ENCODE measurements at places on chromosomes 4 and X.
A peak's percentile ranks its signal among the peaks of the same experiment; 100 is the strongest.

DNA sequence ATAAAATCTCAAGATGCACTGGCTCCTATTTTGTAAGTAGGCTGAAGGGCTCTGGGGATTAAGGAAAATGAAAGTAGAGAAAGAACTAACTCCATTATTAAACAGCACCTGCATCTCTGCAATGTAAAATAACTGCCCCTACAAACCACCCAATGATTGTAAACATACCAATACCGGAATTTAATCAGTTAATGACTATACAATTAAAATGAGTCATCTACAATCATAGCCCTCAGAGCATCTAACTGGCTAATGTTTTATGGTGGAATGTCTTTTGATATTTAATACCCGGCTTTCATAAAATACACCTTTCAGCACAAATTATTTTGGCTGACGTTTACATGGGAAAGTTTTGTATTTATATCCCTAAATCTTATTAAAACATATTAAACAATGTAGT, 142.3 kb downstream of the PAPSS1 start:
- no peak for DNase-seq

- DNase-seq: no peak
These were observed 62.8 kb downstream of the PPP1R2C start for GRCh38 chrX:42714981-42715700.

- no peak for DNase-seq
These were observed 127.7 kb downstream of the RASL11B start for GRCh38 chr4:52989865-52990264.

- no peak for DNase-seq
These were observed 330.2 kb downstream of the HS3ST1 start for GRCh38 chr4:11098461-11098860.

DNA sequence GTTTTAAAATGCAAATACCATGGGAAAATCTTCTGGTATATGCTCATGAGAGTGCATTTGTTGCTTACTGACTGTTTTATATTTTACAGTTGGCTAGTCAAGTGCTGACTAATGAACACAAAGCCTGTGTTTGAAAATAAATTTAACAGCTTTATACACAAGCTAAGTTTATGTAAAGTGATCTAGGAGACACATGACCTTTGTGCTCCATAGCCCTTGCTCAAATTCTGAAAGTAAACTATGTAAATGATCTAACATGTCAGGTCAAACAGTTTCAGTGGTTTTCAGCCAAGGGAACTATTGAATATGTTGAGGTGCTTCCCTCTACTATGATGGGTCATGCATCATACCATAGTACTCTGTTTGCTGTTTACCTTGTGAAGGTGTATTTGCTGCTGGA, 36.7 kb downstream of the DIAPH2 start:
- no peak for DNase-seq

- DNase-seq: no peak
These were observed 411.9 kb downstream of the GPAT3 start for GRCh38 chr4:83947830-83948193.

GRCh38 chr4:94941706-94942105, 184.0 kb downstream of the BMPR1B start:
- DNase-seq: no peak

DNA sequence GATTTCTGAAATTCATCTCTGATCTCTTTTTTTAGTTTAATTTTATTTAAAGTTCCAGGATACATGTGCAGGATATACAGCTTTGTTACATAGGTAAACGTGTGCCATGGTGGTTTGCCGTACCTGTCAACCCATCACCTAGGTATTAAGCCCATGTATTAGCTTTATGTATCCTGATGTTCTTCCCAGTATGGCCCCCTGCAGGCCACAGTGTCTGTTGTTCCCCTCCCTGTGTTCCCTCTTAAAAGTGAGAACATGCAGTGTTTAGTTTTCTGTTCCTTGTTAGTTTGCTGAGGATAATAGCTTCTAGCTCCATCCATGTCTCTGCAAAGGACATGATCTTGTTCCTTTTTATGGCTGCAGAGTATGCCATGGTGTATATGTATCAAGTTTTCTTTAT, 153.2 kb downstream of the RAPGEF2 start:
- DNase-seq: no peak

DNA sequence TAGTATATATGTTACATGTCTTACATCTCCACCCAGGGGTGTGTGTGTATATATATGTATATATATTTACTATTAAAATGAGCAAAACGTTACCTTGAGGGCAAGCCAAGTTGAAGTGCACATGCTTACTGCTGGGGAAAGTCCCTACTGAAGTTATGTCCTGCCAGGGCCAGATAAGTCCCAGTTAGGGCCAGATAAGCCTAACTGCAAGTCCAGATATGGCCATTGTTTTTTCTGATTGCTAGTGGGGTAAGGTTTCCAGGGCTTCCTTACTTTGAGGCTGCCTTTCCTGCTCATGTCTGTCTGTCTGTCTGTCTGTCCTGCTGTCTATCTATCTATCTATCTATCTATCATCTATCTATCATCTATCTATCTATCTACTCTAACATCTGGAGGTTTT, 19.3 kb upstream of the ZNF81 start:
- DNase-seq: no peak

DNA sequence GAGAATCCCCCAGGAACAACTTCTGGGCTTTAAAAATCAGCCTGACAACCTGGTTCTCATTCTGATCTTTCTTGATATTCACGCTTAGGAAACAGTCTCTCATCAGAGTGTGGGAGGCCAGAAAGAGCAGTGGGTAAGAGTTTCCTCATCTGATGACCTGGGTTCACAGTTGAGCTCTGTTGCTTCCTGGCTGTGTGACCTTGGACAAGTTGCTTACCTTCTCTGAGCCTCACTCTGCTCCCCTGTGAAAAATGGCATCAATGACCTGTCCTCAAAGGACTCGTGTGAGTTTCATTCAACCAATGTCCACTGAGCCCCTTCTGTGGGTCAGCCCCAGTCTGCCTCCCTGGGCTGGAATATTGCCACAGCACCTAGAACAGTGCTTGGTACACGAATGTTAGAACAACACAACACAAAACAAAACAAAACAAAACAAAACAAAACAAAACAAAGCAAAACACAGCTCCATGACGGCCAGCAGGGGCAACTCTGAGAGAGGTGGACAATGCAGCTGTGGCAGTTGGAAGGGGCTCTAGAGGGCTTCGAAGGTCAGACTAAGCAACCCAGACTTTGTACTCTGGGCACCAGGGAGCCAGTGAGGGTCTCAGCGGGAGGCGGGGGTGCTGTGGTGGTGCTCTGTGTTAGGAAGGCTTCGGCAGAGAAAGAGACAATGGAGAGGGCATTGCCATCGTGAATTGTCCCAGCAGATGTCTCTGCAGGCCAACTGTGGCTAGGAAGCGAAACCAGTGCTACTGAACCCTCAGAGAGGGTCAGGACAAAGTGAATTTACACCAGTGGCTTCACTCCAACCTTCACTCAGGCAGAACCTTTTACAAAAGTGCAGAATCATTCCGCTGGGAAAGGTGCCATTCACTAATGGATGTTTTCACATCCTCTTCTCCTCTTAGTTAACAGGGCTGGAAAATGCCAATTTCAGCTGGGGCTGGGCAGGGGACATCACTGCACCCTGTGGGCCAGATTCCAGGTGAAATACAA, 14.3 kb upstream of the C4orf50 start:
- no peak for DNase-seq

GRCh38 chrX:95350774-95351488, 1333.7 kb upstream of the DIAPH2 start:
- no peak for DNase-seq

DNA sequence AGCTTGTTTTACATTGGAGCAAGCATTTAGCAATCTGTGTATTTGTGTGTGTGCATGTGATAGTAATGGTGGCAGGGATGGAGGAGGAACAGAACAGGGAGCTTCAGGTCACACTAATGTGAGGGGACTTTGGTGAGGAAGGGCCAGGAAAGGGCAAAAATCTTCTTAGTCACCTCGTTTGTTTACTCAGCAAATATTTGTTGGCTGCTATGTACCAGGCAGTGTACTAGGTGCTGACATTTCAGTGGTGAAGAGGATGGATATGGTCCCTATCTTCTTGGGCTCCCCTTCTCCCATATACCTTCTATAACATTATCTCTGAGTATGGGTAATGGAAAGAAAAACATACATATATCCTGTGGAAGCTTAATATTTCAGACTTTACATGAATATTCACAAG, 48.5 kb upstream of the HDAC8 start:
- no peak for DNase-seq

GRCh38 chr4:120915336-120915735, 7.2 kb downstream of the PRDM5 start:
- DNase-seq: no peak

DNA sequence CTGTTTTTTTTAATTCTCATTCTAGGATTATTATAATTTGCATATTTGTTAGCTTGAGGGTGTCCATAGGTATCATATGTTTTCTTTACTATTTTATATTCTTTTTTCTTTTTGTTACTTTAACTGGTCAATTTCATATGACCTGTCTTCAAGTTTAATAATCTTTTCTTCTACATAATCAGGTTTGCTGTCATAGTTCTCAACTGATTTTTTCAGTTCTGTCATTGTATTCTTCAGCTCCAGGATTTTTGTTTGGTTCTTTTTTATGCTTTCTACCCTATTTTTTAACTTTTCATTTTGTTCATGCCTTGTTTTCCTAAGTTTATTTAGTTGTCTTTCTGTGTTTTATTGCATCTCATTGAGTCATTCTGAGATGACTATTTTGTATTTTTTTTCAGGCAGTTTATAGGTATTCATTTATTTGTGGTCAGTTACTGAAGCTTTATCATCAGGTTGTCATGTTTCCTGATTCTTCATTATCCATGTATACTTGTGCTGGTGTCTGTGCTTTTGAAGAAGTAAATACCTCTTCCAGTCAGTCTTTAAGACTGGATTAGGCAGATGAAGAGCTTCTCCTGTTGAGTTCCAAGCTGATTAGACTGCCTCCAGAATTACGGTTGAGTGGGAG, 220.3 kb upstream of the VEGFC start:
- DNase-seq: no peak

DNA sequence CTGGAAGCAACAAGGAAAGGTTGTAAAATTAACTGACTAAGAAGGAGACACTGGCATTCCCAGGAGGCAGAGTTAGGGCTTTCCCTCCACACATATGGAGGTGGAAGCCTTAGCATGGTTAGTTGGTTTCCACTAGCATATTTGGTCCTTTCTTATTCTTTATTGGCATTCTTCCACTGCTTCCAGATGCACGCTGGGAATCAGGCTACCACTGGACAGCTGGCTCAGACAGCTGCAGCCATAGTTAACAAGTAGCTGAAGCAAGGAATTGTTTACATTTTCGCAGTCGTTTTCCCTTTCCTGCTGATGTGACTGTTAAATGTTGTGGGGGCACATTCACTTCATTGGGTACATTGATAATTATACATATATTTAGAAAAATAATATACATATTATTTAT, 169.2 kb downstream of the GRIA2 start:
- no peak for DNase-seq

DNA sequence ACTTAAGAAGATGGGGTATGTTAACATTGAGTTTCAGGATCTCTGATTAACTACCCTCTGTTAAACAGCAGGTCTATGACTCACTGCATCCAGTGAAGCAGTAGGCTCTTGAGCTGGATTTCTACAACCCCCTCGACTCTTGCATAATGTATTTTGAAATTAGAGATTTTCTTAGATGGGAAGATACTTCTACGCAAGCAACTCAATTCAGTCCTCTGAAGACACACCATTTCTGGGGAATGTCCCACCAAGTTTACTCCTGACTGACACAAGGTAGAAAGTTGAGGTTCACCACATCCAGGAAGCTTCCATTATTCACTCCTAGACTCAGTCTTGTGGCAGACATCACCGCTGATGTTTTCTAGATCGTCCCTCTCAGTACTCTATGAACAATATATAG, 12.9 kb downstream of the PALLD start:
- no peak for DNase-seq

GRCh38 chr4:87541956-87542709, 13.0 kb upstream of the SPARCL1 start:
- DNase-seq: no peak

DNA sequence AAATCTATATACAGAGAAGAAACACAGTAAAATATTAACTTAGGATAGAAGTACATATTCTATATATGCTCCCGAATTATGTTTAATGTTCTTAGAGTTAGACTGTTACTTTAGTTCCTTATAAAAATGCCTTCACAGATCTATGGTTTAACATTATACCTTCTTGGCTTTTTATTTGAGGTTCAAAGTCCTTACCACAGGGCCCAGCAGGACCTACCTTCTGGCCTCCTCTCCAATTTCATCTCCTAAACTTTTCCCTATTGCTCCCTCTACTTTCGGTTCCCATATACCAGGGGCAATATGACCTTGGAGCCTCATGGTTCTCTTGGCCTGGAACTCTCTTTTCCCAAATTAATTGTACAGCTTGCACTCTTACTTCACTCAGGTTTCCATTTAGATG, 11.8 kb downstream of the ANKRD37 start:
- no peak for DNase-seq

DNA sequence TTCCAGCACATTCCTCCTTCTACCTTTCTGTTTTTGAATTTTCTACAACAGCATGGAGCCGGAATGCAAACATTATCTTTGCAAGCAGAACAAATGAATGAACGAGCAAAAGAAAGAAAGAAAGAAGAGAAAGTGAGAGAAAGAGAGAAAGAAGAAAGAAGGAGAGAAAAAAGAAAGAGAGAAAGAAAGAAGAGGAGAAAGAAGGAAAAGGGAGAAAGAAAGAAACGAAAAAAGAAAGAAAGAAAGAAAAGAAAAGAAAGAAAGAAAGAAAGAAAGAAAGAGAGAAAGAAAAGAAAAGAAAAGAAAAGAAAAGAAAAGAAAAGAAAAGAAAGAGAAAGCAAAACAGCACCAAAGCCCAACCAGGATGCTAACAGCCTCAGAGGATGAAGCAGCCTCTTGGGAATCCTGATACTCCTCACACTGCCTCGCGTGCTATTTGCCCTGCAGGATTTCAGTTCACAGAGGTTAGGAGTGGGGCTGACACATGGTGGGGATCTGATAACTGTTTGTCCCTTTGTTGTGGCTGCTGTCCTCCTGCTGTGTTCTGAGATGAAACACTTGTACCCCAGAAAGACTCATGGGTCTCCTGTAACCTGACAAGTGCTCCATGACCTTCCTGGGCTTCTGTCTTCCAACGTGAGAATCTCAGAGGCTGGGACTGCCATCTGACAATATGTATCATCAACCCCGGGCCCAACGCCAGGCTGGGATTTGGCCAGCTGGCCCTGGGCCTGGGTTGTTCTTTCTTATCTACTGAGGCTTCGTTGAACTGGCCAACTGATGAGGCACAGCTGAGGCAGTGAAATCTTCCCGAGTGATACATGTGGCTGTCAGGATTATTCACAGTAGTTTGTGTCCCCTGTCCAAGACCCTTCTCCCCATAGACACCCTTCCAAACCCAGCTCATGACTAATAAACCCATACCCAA, 61.0 kb downstream of the SEPSECS start:
- peak; percentile 12 for DNase-seq

GRCh38 chr4:134470544-134470943, 269.0 kb upstream of the PABPC4L start:
- DNase-seq: no peak

DNA sequence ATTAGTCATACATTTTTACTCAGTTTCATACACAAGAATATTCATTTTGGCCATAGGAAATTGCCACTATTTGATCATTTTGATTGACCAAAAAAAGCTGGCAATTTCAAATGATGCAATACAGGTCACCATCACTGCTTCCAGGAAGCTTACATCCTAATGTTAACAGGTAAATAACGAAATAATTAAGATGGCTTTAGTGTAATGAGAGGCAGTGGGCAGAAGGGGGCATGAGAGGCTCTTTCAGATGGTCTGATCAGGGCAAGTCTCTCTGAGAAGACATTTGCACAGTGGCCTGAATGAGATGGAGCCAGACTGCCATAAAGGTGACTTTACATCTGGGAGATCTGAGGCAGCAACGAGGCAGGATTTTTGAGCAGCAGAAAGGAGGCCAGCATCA, 170.7 kb downstream of the SLIT2 start:
- DNase-seq: no peak

All from HS-27A (cell line).